ENCODE measurements at places on chromosomes 12 and 14.

DNA sequence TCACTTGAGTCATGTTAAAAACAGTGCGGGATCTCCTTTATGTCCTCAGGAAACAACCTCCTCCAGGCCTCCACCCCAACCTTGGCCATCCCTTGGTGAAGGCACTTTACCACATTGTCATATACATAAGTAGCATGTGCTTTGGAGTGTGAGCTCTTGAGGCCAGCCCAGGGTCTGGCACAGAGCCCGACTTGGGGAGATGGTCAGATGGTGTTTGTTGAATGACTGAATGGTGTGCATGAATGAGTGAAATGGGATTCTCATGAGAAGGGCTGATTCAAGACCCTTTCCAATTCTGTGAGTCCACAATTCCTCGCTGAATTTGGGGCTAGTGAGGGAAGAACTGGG is 52.9 kb upstream of the DLK1 start:
- H3K27me3 ChIP-seq: peaks cover 43% of the 10 kb centered on the region
- H3K4me3 ChIP-seq: no peak overlapping the region
- no peak for DNase-seq
- no peaks in the 10 kb centered on the region for H3K36me3 ChIP-seq

DNA sequence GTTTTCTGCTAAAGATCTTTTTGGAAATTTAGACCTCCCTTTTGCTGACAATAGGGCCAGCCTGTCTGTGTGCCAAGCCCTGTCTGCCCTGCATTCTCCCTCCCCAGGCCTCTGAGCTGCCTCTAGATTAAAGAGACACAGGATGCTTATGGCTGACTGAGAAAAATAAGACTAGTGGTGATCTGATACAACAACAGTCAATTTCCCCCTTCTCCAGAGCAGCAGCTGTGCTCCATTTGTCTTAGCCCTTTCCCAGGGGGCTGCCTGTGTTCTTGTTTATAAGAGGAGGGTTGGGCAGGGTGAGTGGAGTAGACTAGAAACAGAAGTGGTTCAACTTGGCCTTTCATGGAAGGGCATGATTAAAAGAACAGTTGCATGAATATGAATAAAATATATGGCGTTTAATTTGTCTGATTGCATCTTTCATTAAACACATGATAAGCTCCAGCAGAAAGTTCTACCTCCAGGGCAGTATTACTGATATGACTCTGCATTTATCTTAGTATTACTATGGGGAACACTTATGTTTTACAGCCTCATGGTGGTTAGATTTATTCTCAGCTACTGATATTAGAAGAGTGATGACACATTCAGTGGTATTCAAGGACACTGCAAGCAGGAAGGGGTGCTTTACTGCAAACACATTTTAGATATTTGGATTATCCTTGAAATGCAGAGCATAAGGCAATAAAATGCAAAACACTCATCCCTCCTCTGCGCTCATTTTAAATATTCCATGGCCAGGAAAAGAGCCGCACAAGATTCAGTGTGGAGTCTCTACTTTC is 150.2 kb upstream of the CLEC14A start:
- H3K4me1 ChIP-seq: no peaks in the 10 kb centered on the region
- DNase-seq: no peak
- H3K27ac ChIP-seq: no peak overlapping the region

DNA sequence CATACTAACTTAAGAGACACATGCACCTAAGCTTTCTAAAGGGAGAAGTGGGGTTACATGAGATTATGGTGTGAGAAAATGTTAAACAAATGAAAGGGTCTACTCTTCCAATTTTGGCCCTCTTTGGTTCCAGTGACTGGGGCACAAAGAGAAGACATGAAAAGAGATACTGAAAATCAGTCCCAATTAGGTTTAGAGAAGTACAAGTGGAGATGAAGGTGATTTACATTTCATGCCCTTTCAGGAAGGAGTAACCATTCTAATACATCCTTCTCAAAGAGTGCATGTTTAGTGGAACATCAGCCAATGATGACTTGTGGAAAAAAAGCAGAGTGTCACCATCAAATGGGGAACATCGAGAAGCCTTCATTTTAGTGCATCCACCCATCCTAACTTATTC is 14.4 kb downstream of the MGP start:
- H3K27me3 ChIP-seq: no peaks in the 10 kb centered on the region
- no peak for DNase-seq
- H3K27ac ChIP-seq: no peak overlapping the region

- H3K4me1 ChIP-seq: no peaks in the 10 kb centered on the region
- no peak overlapping the region for H3K27ac ChIP-seq
- no peaks in the 10 kb centered on the region for H3K36me3 ChIP-seq
- no peak for DNase-seq
- peaks cover 22% of the 10 kb centered on the region for H3K27me3 ChIP-seq
- H3K4me3 ChIP-seq: no peak overlapping the region
These were observed 167.6 kb downstream of the ANO2 start for GRCh38 chr12:5777451-5777850.

DNA sequence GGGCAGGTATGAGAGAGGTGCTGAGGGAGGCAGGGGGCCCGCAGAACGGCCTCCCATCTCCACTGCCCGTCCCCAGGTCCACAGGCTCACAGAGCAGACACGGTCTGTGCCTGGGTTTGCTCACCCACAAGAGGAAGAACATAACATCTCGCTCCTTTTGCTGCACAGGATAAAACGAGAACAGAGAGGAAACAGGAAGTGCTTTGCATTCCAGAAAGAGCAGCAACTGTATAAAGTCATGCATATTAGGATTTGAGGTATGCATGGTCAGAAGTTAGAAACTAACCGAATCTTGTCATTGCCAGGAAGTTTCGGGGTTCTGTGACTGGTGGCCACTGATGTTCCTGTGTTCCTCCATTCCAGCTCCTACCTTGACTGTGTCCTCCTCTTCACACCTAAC is 25.0 kb downstream of the NTF3 start:
- no peaks in the 10 kb centered on the region for H3K4me1 ChIP-seq
- no peak overlapping the region for H3K4me3 ChIP-seq
- no peak for DNase-seq
- no peaks in the 10 kb centered on the region for H3K36me3 ChIP-seq
- no peak overlapping the region for H3K27ac ChIP-seq

DNA sequence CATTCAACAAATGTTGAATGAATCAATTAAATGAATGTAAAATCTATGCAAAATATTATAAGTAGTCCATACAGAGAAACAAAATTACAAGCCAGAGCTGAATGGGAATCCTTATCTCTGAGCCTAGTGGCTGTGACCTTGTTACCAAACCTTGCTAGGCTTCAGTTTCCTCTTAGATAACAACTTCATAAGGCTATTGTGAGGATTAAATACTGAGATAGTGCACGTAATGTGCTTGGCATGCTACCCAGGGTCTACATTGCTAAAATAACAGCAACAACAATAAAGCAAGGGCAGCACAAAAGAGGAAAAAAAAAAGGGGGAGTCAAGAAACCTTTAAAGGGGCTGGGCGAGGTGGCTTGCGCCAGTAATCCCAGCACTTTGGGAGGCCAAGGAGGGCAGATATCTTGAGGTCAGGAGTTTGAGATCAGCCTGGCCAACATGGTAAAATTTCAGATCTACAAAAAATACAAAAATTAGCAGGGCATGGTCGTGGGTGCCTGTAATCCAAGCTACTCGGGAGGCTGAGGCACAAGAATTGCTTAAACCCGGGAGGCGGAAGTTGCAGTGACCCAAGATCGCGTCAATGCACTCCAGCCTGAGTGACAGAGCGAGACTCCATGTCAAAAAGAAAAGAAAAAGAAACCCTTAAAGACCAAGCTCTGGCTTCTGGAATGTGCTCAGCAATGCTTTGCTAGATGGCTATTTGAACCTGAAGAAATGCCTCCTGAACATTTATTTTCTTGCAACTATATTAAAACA is 14.1 kb downstream of the STAB2 start:
- H3K36me3 ChIP-seq: no peaks in the 10 kb centered on the region
- H3K4me1 ChIP-seq: no peaks in the 10 kb centered on the region
- DNase-seq: no peak
- no peak overlapping the region for H3K27ac ChIP-seq
- no peaks in the 10 kb centered on the region for H3K27me3 ChIP-seq
- no peak overlapping the region for H3K4me3 ChIP-seq

- no peak overlapping the region for H3K27ac ChIP-seq
- H3K4me3 ChIP-seq: no peak overlapping the region
- H3K36me3 ChIP-seq: peaks cover 28% of the 10 kb centered on the region
- DNase-seq: no peak
- H3K27me3 ChIP-seq: no peaks in the 10 kb centered on the region
These were observed 28.2 kb downstream of the KIAA0586 start for GRCh38 chr14:58455593-58456265.

DNA sequence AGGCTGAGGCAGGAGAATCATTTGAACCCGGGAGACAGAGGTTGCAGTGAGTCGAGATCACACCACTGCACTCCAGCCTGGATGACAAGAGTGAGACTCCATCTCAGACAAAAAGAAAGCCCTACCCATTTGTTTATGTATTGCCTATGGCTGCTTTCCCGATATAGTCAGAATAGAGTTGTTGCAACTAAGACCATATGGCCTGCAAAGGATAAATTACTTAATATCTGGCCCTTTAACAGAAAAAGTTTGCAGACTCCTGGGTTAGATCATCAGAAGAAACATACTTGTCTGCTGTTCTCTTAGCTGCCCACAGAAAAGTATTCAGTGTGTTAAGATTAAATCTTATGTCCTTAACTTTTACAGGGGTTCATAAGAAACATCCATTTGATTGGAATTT is 122.4 kb upstream of the VASH1 start:
- H3K36me3 ChIP-seq: no peaks in the 10 kb centered on the region
- DNase-seq: no peak
- no peak overlapping the region for H3K4me3 ChIP-seq
- no peak overlapping the region for H3K27ac ChIP-seq

DNA sequence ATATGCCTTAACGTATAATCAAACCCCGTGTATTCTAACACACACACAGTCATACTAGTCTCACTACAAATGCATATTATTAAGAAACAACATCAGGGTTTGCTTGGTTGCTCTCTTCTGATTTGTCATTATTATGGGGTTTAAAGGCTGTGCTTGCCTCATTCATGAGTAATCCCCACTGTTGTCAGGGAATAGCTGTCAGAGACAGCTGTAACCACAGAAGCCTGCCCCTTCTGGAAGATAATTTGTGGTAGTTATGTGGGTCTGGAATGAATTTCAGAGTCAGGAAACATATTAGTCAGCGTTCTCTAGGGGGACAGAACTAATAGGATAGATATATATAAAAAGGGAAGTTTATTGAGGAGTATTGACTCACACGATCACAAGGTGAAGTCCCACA is 456.9 kb upstream of the TMEM132C start:
- H3K4me3 ChIP-seq: no peak overlapping the region
- H3K36me3 ChIP-seq: no peaks in the 10 kb centered on the region
- H3K27me3 ChIP-seq: no peaks in the 10 kb centered on the region
- H3K4me1 ChIP-seq: no peaks in the 10 kb centered on the region
- DNase-seq: peak; percentile 5
- H3K27ac ChIP-seq: no peak overlapping the region

DNA sequence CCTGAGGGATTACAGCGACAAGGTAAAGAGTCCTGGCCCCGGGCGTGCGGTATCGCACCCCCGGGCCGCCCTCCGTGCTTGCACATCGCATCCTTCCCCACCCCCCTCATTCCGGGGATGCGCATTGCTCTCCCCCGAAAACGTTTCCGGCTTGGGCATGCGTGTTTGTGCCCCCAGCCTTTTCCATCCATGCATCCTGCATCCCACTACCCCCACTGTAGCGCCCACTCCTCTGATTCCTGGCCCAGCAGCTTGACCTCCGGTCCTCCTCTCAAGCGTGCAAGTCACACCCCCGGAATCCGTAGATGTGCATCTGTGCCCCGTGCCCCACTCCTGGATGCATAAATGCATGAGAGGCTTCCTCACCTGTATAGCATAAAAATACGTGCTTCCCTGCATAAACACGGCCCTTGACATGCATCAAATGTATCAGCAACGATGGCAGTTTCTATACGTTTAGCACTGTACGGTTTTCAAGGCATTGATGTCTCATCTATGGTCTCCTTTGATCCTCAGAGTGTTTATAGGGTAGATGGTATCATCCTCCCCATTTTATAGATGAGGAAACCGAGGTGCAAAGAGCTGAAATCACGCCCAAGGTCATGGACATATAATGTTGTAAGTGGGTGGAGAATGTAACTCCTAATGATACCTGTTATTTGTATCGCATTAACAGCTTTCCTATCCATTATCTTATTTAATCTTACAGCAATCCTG is 484 bp downstream of the RIC8B start:
- peaks cover 9% of the 10 kb centered on the region for H3K4me1 ChIP-seq
- H3K36me3 ChIP-seq: no peaks in the 10 kb centered on the region
- DNase-seq: no peak
- H3K27me3 ChIP-seq: no peaks in the 10 kb centered on the region
- H3K4me3 ChIP-seq: peak overlapping the region; percentile 73
- H3K27ac ChIP-seq: peak overlapping the region; percentile 95

- H3K4me3 ChIP-seq: no peak overlapping the region
- no peak for DNase-seq
- no peaks in the 10 kb centered on the region for H3K36me3 ChIP-seq
- H3K4me1 ChIP-seq: no peaks in the 10 kb centered on the region
- peaks cover 4% of the 10 kb centered on the region for H3K27me3 ChIP-seq
These were observed 2.8 kb downstream of the DIO2 start for GRCh38 chr14:80208461-80208860.

DNA sequence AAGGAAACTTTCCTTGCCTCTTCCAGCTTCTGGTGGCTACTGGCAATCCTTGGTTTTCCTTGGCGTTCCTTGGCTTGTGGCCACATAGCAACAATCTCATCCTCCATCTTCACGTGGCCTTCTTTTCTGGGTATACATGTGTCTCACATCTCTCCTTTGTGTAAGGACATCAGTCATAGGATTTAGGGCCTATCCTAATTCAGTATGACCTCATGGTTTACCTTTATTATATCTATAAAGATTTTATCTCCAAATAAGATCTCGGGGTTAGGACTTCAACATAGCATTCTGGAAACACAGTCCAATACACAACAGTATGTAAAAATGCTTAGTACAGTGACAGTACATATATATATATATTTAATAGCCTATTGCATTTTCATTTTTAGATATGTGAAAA is 58.4 kb upstream of the LRIG3 start:
- H3K36me3 ChIP-seq: no peaks in the 10 kb centered on the region
- H3K4me1 ChIP-seq: no peaks in the 10 kb centered on the region
- H3K27ac ChIP-seq: no peak overlapping the region
- H3K27me3 ChIP-seq: no peaks in the 10 kb centered on the region

DNA sequence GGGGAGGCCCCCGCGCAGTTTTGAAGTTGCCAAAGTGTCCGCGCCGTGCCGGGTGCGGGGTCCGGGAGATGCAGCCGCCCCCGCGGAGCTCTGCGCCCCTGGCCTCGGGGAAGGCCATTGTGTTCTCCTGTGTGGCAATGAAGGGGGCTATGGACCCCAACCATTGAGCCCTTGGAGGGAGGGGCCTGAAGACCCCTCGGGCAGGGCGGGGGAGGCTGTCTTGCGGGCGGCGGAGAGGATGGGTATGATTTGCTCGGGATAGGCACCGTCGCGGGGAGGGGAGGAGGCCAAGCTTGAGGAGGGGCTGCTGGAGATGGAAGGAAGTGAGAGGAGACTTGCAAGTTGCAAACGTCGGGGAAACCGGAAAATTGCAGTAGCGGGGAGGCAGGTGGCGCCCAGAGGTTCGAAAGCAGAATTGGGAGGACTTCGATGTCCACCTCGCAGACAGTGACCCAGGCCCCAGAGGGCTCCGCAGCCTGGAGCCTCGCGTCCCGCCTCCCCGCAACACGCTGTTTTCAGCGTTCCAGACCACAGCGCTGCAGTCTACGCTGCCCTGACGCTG is 25.4 kb downstream of the BCL11B start:
- H3K4me3 ChIP-seq: peak overlapping the region; percentile 6
- DNase-seq: no peak
- H3K27ac ChIP-seq: no peak overlapping the region

Measured in large intestine (tissue), 12 donors.